ENCODE measurements at places on chromosomes 12 and 14.

GRCh38 chr12:114226241-114226928, 179.6 kb downstream of the TBX5 start:
- H3K4me1 ChIP-seq, result no peaks in the 10 kb centered on the region
- DNase-seq, result no peak
- no peaks in the 10 kb centered on the region for H3K27me3 ChIP-seq

- DNase-seq, result no peak
- H3K27me3 ChIP-seq, result no peaks in the 10 kb centered on the region
Observed at GRCh38 chr12:45648070-45648469, 81.4 kb upstream of the ARID2 start.

DNA sequence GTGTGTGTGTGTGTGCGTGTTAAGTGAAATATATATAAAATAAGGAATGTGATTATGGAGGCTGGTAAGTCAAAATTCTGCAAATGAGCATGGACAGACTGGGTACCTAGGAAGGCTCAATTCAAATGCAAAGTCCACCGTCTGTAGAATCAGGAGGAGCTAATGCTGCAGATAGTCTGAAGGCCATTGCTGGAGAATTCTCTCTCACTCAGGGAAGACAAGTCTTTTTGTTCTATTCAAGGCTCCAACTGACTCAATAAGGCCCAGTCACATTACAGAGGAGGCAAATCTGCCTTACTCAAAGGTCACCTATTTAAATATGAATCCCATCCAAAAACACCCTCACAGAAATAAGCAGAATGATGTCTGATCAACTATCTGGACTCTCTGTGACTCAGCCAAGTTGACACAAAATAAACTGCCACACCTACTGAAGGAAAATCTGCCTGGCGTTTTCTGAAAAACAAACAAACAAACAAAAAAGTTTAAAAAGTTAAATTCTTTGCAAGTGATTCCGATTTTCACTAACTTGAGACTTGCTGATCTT, 684 bp upstream of the KLRF2 start:
- H3K36me3 ChIP-seq, result no peaks in the 10 kb centered on the region
- no peak overlapping the region for H3K27ac ChIP-seq
- H3K27me3 ChIP-seq, result no peaks in the 10 kb centered on the region
- H3K4me3 ChIP-seq, result no peak overlapping the region

DNA sequence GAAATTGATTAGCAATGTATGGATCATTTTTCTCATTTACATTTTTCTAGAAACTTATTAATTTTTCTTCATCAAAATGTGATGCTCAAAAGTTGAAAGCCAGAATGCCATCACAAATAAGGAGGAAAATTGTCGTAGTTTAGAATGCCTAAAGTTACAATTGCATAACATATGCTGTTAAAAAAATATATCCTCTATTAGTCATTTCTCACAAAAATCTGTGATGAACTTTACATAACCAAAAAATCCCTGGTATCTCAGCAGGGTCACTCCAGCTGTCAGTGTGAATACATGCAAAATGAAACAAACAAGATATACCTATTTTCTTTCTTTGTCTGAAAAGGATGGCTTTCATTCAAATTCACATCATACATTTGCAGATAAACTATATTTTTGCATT, 358.9 kb downstream of the PAWR start:
- H3K27me3 ChIP-seq, result no peaks in the 10 kb centered on the region
- no peak for DNase-seq
- H3K4me1 ChIP-seq, result no peaks in the 10 kb centered on the region
- H3K4me3 ChIP-seq, result no peak overlapping the region
- no peaks in the 10 kb centered on the region for H3K36me3 ChIP-seq

DNA sequence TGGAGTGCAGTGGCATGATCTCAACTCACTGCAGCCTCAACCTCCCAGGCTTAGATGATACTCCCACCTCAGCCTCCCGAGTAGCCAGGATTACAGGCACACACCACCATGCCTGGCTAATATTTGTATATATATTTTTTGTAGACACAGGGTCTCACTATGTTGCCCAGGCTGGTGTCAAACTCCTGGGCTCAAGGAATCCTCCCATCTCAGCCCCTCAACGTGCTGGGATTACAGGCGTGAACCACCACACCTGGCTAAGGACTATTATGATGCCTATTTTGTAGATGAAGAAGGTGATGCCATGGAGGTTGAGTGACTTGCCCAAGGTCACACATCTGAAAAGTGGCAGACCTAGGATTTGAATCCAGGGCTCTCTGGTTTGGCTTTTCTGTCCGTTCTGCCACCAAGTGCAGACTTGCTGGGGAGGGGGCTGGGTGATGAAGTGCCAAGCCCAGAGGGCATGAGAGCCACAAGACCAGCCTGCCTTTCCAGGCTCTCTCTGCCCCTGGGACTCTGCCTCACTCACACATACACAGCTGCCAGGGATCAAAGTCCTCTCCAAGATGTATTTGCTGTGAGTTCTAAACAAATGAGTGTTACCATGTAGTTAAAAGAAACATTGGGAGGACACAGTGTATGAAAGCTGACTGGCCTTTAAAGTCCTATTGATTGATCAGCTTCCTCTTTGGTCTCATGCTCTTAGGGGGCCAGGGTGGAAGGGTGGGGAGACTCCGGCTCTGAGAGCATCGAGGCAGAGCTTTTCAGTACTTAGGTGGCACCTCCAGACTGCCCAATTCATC, 21.3 kb upstream of the RBM19 start:
- no peaks in the 10 kb centered on the region for H3K27me3 ChIP-seq
- H3K36me3 ChIP-seq, result no peaks in the 10 kb centered on the region
- no peaks in the 10 kb centered on the region for H3K4me1 ChIP-seq
- H3K27ac ChIP-seq, result no peak overlapping the region
- no peak for DNase-seq

DNA sequence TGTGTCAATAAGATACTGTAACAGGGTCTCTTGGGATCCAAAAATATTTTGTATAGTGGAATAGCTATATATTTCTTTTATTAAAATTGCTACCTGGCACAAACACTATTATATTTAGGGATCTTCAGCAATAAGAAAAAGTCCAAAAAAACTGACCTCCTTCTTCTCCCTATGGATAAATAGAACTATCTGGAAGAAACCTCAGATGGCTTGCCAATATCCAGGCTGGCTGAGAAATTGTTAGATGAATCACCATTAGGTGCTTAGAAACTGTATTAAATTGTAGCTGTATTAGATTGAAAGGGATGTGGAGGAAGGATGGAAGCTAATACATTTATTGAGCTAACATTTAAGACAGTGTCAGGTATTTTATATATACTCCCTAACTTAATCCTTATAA, 66.0 kb downstream of the SLC38A6 start:
- no peak overlapping the region for H3K27ac ChIP-seq
- no peaks in the 10 kb centered on the region for H3K27me3 ChIP-seq
- no peaks in the 10 kb centered on the region for H3K4me1 ChIP-seq
- H3K4me3 ChIP-seq, result no peak overlapping the region
- DNase-seq, result no peak

- no peaks in the 10 kb centered on the region for H3K27me3 ChIP-seq
- no peak overlapping the region for H3K4me3 ChIP-seq
- no peaks in the 10 kb centered on the region for H3K4me1 ChIP-seq
- DNase-seq, result no peak
- no peaks in the 10 kb centered on the region for H3K36me3 ChIP-seq
- H3K27ac ChIP-seq, result no peak overlapping the region
Observed at GRCh38 chr12:12069821-12070548, 754 bp upstream of the BCL2L14 start.

- no peaks in the 10 kb centered on the region for H3K27me3 ChIP-seq
- H3K4me3 ChIP-seq, result no peak overlapping the region
- H3K36me3 ChIP-seq, result no peaks in the 10 kb centered on the region
Observed at GRCh38 chr12:92673756-92674155, 29.0 kb upstream of the PLEKHG7 start.
